ENCODE measurements at places on chromosomes 1 and 21.

DNA sequence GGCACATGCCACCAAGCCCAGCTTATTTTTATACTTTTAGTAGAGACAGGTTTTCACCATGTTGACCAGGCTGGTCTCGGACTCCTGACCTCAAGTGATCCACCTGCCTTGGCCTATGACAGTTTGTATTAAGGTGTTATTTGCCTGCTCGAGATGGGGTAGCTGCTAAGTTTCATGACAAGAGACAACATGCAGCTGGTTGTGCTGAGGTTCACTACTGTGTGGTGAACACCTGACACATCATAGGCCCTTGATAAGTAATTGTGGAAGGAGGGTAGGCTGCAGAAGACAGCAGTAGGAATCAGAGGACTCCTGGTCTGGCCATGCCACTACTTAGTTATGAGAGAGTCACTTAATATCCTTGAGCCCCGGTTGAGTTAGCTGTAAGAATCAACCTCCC lies 46.2 kb downstream of the PLPP3 start:
- DNase-seq: no peak

- DNase-seq: peak; percentile 90
Observed at GRCh38 chr21:39014747-39015146, 168.5 kb downstream of the PSMG1 start.

DNA sequence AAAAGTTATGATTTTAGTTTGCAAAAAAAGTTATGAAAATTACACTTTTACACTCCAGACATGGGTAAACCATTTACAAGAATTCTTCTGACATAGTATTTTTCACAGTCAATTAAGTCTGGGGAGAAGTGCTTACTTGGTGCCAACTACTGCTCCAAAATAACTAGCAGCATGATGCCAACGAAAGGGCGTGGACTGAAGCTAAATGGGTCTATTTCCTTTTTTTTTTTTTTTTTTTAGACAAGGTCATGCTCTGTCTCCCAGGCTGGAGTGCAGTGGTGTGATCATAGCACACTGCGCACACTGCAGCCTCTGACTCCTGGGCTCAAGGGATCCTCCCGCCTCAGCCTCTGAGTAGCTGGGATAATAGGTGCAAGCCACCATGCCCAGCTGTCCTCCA lies 43.2 kb downstream of the FMO4 start:
- no peak for DNase-seq

DNA sequence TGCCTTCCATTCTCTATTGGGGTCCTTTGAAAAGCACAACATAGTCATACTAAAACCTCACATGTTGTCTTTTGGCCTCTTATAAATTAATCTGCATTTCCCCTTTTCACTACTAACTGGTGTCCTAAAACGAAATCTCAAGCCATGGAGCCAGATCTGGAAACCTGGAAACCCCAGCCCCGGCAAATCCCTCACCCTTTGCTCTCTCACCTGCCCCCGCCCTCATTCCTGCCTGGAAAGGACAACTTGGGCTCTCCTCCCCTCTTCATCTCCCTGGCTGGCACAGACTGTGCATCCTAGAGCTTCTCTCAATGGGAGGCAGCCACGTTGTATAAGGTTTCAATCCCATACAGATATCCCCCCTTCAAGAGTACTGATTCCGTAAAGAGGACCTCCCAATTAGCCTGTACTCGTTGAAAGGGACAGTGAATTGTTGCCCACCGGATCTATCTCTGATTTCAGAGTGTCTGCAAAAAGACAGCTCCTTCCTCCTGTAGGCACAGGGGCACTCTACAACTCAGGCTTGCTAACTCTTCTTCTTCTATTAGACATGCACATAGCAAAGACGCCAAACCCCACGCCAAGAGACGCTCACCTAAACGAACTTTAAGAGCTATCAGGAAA lies 1.4 kb downstream of the DUSP10 start:
- DNase-seq: no peak

DNA sequence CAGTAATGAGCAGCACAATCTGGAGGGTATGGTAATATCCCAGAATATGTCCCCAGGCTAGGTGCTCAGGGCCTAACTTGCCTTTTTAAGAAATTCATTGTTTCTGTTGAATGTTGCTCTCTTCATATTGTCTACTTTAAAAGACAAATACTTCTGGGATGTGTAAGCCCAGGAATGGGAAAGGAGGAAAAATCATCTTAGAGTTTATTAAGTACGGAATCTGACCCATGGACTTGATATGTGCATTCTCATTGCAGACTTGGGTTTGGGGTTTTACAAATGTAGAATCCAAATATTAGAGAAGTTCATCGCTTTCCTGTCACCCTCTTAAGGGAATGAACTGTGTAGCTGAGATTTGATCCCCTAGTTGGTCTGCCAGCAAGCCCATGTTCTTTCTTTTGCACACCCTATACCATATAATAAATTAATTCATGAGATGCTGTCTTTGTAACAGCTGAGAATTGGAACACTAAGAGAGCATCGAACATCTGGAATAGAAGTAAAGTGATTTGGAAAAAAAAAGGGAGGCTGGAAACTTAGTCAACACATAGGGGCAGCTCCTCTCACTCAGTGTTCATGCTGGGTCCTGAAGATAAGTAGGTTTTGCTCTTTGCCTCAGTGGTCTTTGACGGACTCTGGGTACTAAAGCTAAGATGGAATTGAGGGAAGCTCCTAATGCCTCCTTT lies 235.8 kb upstream of the C1orf105 start:
- DNase-seq: no peak

DNA sequence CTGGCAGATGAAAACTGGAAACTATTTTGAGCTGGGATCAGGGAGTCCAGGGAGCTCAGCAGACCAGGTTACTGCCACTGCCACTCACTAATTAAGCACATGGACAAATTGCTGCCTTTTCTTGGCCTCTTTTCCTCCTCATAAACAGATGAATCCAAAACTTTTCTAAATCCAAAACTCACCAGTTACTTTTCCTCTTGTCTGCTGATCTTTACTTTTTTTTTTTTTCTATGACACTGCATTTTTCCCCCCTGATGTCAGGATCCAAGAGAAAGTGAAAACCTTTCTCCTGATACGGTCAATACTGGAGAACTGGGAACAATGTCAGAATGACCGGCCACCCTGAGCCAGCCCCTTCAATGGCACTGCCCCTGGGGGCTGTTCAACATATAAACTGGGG lies 405.8 kb downstream of the DUSP10 start:
- DNase-seq: no peak
